ENCODE measurements at places on chromosomes 2 and 18.
A peak's percentile ranks its signal among the peaks of the same experiment; 100 is the strongest.

- no peak for DNase-seq
These were observed 56.2 kb downstream of the ANKMY1 start for GRCh38 chr2:240501531-240501991.

DNA sequence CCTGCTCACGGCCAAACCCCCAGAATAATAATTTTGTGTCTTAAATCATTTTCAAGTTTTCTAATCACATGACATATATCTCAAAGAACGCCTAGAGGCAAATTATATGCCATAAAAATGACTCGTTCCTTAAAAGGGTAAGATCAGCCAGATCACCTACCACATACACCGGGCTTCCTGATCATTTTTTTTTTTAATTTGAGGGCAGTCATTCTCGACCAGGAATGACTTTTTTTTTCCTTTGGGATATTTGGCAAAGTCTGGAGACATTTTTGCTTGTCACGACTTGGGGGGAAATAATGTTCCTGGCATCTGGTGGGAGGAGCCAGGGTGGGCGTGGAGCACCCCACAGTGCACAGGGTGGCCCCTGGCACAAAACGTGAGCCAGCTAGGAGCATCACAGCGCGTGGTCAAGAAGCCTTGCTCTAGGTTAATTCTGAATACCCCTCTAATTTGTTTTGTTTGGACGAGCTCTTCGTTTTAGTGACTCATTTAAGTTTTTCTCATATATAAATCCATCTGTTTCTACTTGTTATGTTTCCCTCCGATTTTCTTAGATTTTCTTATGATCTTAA is 94.9 kb downstream of the TWIST2 start:
- no peak for DNase-seq

GRCh38 chr18:25077038-25077943 is 274.7 kb downstream of the ZNF521 start:
- DNase-seq, result no peak

GRCh38 chr2:26971911-26972786 is 1.7 kb downstream of the MAPRE3 start:
- no peak for DNase-seq

DNA sequence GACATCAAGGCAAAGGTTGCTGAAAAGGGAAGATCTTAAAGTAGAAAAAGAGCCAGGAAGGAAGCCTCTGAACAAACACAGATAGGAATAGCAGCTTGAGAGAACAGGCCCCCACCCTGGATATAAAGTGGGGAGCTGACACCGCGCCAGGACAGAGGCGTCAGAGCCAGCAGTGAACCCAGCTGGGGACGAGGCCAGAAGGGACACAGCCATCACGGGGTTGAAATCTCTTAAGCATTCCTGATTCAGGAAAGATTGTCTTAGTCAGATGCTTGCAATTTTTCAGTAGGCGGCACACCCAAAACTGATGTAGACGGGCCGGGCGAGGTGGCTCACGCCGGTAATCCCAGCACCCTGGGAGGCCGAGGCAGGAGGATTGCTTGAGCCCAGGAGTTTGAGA is 93.8 kb upstream of the PHLPP1 start:
- no peak for DNase-seq

DNA sequence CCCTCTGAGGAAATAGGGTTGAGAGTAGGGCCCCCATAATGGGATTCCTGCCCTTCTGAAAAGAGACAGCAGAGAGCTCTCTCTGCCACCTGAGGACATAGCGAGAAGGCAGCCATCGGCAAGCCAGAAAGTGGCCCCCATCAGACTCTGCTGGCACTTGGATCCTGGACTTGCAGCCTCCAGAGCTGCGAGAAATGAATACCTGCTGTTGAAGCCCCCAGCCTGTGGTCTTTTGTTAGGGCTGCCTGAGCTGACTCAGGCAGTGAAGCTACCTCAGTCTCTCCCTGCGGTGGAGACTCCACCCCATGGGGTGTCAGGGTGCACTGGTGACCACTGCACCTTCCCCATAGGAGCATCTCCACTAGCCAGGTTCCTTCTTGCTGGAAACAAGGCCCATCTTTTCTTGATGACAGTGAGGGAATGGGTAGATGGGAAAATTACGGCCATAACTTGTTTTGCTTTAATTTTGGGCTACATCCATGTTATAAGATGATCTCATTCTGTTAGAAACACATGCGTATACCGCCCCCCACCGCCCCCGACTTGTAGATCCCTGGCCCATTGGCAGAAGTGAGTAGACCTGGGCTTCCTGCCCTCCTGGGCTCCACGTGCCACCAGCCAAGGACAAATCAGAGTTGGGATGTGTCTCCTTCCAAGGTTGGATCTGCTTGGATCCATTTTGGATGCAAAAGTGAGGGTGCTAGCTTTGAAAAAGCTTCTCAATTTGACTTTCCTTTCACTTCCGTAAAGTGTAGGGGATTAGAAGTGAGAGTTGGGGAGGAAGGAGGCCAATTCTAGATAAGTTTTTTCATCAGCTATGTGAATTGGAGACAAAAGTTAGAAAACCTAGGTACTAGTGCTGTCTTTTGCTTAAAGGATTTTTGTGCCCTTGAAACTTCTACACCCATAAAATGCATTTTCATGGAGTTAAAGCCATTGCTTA is 42.9 kb downstream of the NCK2 start:
- no peak for DNase-seq

DNA sequence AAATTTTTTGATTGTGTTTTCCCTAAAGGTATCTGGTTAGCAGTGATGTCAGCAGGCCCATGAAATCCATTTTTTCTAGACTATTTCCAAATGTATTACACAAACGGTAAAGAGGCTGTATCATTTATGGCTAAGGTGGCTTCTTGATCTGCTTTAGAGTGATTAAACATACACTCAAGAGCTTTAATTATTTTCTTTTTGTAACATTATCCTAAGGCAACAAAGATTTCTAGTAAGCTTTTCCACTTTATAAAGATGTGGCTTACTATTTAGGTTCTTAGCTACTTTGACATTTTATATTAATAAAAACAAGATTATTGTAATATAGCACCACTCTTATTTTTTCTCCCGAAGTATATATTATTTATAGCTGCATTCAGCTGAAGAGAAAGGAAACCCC is 16.5 kb downstream of the MFF start:
- DNase-seq, result no peak

DNA sequence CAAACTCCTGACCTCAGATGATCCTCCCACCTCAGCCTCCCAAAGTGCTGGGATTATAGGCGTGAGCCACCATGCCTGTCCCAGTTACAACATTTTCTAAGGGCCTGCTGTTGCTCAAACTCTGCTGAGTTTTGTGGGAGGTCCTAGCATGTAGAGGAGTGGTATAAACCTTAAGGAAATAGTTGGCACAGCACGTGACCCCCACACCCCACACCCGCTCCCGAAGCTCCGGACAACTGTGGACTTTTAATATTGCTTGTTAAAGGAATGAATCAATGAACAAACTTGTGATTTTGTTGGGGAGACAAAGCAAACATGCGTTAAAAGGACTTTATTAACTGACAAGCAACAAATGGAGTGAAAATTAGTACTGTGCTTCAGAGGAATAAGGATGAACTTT is 137.8 kb upstream of the GATA6 start:
- DNase-seq, result no peak

GRCh38 chr2:119158563-119159347 is at the start of gene C1QL2:
C1QL2 (minus strand) TSS chr2:119158751; CDS start chr2:119158269, 482 bp downstream.
- peak; percentile 3 for DNase-seq

DNA sequence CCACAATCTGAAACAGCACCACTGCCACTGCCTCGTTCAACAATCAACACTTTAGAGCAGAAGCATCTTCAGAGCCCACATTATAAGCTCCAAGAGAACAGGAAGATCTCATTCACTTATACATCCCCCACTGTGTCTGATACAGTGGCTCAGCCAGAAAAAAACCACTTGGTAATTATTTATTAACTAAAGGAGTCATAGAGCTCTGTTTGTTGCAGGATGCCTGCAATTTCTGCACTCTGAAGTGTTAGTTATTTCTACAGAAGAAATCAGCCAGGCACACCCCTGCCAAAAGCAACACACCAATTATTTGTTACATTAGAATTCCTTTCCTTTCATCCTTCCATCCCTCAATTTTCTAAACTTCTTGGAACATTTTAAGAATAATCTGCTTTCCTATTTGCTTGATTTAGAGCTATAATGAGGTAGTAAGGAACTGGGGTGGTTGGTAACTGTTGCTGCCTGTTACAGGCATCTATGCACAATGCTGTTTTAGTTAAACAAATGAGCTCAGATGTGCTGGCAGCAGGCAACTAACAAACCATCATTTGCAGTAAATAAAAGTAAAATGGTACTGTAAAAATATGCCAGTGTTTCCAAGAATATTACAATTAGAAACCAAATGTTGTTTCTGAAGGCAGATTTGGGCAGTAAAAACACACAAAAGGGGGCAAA is 59.9 kb downstream of the DYM start:
- no peak for DNase-seq

DNA sequence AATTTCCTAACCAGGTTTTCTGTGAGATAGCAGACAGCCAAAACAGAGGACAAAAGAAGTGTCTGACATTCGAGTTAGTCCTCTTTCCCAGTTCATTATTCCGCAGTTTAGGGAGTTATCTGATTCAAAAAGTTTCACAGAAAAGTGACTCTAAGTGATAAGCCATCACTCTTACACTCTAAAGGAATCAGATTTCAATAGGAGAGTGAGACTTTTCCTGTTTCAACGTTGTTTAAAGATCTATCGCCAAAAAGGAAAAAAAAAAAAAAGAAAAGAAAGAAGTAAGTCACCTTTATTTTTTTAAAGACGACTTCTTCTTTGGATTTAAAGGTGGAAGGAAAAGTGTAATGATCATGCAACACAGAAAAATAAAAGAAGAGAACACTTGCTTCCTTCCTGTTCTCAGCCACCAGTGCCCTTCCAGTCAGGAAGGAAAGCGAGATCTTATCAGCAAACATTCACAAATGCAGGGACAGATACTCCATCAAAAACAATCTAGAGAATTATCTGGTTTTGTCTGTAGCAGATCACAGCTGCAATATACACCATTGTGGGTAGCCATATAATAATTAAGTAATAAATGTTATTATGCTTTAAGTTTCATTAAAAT is 49.8 kb downstream of the TFPI start:
- no peak for DNase-seq

DNA sequence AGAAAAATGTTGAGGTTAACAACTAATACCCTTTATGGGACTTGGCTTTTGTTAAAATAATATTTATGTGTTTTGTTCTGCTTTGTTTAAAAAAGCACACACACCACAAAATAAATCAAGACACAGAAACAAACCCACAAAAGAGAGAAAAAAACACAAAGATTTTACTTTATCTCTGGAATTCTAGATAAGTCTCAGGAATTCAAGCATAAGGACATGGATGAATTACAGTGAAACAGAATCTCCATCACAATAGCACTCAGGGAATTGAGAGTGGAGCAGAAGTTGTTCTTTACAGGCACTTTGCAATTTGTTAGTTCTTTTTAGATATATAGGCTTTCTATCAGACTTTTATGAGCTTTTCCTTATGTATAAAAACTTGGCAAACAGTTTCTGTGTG is 360.9 kb upstream of the ZC3H15 start:
- no peak for DNase-seq

DNA sequence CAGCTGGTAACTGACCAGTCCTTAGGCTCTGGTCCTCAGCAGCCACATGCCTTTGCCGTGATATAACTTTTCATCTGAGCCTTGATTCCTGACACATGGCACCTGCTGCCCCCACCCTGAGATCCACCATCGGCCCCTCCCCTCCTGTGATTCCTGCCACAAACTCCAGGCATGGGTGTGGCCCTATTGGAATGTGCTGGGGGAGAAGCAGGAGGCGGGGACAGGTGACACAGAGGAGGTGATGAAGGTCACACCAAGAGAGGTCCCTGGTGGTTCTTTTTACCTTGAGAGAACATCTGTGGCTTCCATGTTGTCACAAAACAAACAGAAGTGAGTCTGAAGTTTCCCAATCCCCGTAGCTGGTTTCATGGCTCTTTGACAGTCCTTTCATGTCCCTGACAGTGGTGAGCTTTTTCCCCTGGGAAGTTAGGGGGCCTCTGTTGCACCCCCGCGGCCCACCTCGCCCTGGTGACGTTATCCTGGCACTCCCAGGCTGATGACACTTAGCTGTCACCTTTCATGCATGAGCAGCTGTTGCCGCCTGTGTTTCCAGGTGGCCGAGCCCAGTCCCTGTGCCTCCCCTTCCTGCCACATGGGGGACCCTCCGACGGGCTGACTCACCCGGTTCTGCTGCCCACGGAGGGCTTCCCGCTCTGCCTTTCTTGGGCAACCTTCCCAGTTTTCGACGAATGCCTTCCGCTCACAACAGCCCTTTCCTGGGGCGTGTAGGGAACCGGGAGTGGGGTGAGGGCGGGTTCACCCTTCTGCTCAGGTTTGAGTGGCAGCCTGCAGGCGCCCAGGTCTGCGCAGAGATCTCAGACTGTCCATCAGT is 66.3 kb upstream of the GLI2 start:
- no peak for DNase-seq

DNA sequence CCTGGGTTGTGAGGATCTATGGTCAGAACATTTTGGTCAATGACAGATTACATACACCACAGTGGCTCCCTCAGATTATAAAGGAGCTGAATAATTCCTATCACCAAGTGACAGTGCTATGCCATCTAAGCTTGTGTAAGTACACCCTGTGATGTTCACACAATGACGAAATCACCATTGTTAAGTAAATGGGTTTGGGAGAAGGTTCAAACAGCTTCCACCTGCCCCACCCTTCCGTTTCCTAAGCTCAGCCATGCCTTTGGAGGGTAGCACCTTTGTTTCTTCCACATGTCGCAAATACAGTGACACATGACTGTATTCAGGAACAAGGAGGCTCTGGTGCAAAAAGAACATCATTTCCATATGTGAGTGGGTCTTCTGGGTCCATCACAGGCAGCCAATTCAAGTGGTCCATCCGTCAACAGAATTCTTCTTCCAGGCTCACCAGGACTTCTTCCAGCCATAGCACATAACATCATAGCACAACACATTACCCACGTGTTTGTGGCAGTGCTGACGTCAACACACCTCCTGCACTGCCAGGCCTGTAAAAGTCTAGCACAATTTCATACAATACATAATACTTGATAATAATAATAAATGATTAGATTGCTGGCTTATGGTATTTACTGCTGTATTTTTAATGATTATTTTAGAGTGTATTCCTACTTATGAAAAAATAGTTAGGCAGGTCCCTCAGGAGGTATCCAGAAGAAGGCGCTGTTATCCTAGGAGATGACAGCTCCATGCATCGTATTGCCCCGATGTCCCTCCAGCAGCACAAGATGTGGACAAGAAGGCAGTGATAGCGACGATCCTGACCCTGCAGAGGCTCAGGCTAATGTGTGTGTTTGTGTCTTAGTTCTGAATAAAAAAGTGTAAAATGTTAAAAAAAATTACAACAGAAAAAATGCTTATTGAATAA is 264.8 kb downstream of the ANAPC1 start:
- no peak for DNase-seq

GRCh38 chr18:33128581-33128980 is 311.9 kb downstream of the CCDC178 start:
- DNase-seq, result no peak
